Stimulated activated CD8-positive, alpha-beta memory T cell treated with anti-CD3 and anti-CD28 coated beads, Interleukin-15, amount 100 ng/mL, for 24 hours (primary cell): ENCODE measurements at places on chromosomes 5 and 9.

- DNase-seq: no peak
Measured at GRCh38 chr5:93479982-93480509, 101.0 kb downstream of the NR2F1-AS1 start.

- no peak for DNase-seq
Measured at GRCh38 chr5:139744471-139745131, 51.0 kb upstream of the PSD2 start.

DNA sequence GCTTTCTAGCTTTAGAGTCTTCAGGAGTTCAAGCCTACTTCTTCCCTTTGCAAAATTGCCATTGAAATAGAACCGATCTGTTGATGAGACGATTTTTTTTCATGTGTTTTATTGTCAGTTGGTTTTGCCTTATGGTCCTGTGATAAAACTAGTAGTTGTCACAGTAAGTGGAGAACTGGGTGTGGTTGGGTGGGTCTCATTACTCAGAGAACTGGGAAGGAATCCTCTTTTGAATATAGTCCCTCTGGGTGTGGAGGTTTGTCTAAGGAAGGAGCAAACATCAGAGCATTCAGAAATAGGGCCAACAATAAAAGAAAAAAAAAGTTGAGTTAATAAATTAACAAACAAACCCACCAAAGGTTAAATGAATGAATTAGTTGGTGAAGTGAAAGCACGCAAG, 69.0 kb downstream of the ALDH1A1 start:
- no peak for DNase-seq

GRCh38 chr9:30711591-30711990, 1672.9 kb upstream of the ACO1 start:
- no peak for DNase-seq

DNA sequence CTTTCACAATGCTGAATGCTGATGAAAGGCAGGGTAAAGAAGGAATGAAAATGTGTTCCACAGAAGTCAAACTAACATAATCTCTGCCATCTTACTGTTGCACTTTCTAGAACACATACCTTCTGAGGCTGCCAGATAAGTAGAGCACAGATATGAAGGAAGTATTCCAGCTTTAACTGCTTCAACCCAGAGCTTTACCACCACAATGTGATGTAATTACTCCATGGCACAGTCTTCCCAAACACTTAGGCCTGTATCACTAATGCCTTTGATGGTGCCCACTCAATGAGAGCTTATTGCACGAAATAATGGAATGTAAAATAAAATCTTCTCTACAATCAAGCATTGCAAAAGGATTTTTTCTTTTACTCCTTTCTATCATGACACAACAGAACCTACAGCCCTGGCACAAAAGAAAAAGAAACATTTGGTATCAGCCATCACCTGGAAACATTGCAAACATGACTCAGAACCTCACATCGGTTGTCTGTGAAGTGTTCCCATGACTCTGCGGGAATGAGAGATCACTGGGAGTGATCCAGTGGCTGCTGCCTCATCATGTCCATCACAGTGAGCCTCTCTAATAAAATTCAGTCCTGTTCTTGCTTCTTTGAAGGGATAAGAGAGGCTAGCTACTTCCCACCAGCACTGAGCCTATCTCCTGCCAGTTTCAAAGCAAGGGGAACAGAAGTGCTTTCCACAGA, 385.8 kb downstream of the EFNA5 start:
- no peak for DNase-seq

DNA sequence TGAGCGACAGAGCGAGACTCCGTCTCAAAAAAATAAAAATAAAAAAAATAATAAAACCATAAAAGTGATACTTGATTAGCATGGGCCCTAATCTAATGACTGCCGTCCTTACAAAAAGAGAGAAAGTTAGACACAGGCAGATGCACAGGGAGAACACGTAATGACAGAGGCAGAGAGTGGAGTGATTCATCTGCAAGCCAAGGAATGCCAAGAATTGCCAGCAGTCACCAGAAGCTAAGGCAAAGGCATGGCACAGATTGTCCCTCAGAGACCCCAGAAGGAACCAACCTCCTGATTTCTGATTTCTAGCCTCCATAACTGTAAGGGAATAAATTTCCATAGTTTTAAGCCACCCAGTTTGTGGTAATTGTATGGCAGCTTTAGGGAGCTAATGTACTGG, 79.6 kb upstream of the FREM1 start:
- DNase-seq: no peak

- no peak for DNase-seq
Measured at GRCh38 chr9:88322906-88323566, 65.2 kb upstream of the SPIN1 start.

GRCh38 chr9:81877047-81877446, 51.2 kb upstream of the SPATA31D4 start:
- DNase-seq: no peak

GRCh38 chr9:122188369-122188768, 28.7 kb downstream of the MORN5 start:
- DNase-seq: no peak

DNA sequence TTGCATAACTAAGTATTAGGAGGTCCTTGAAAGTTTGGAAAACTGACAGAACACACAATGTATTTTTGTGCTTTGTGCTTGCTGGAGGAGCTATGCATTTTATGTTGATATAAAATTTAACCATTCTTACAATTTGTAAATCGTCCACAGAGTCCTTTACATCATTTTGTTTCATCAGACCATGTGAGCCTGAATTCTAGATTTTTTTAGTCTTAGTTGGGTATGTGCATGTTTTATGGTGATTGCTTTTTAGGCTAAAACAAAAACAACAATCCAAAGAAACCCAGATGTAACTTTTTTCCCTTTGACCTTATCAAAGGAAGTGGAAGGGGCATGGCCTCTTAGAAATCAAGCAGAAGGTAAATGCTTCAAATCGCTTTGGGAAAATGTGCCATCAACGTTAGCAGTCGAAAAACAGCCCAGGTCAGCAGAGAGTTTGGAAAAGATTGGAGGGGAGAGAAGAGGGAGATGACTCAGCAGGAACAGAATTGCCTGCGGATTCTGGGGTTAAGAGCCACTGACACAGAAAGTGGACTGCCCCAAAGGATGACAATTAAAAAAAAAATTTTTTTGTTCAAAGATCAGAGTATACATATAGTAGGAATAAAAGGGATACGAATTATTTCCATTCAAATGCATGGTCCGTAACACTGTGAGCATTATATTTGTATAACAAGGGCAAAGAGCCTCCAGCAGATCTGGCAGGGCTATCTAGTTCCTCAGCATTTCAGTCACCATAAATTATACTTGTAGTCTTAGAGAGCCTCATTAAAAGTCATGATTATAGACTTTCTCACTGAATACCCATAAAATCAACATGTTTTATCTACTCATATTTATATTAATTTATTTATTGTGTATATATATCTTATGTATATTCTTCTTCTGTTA, 253.5 kb upstream of the HAPLN1 start:
- DNase-seq: no peak

GRCh38 chr5:36028816-36029465, 37.7 kb downstream of the UGT3A2 start:
- no peak for DNase-seq

DNA sequence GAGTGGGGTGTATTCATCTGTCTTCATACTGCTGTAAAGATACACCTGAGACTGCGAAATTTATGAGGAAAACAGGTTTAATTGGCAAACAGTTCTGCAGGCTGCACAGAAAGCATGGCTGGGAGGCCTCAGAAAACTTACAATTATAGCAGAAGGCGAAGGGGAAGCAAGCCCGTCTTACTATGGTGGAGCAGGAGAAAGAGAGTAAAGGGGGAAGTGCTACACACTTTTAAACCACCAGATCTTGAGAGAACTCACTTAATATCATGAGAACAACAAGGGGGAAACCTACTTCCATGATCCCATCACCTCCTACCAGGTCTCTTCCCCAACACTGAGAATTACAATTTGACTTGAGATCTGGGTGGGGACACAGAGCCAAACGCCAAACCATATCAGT, 12.5 kb upstream of the NREP start:
- DNase-seq: no peak

DNA sequence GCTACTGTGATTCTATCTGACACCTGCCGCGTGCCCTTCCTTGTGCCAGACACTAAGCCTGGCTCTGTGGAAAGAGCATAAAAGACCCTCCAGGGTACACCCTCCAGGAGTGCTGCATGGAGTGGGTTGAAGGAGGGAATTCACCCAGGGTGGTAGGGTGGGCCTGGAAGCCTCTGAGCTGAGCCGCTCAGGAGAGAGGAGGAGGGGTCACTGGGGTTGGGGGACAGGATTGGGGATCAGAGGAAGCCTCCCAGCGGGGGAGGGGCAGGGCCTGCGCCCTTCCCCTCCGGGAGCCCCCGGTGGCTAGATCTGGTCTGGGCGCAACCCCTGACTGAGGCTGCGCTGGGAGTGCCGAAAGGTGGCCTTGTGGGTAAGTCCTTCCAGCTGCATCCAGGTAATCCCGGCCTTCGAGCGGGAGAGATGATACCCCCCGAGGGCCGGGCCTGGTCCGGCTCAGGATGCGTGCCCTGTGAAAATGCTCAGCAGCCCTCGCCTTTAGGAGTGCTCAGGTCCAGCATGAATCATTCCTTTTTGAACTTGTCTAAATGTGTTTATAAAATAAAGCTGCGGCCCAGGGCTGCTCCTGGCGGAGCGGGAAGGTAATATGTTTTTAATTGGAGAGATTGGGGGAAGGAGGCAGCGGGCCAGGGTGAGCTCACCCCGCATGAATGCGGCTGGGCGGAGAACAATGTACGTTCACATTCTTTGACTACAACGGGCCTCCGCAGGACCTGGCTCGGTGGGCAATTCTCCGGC, 118.1 kb upstream of the SMIM23 start:
- DNase-seq: no peak

- no peak for DNase-seq
Measured at GRCh38 chr5:154039458-154039829, 677 bp downstream of the MFAP3 start.

DNA sequence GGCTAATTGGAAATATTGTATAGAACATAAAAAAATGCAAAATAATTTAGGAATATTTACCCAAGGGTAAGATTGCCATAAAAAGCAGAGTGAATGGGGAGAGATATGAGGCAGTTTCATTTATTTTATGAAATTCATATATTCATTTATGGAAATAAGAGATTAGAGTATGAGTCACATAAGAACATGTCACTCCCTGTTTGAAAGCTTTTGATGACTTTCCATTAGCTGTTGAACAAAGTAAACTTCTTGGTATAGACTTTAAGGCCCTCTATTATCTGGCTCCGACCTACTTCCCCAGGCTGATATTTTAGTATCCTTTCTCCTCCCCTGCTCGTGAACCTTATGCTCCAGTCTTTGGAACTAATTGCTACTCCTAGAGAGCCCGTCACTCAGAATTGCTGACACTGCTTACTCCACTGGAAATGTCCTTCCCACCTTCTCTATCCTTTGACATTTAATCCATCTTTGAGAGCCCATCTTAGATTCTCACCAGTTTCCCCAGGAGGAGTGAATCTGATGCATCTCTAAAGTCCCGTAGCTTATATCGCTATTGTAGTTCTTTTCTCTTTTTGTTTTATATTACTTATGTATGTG, 8.9 kb upstream of the ACTBL2 start:
- no peak for DNase-seq

GRCh38 chr5:94910721-94911120, 292.3 kb downstream of the SLF1 start:
- no peak for DNase-seq

DNA sequence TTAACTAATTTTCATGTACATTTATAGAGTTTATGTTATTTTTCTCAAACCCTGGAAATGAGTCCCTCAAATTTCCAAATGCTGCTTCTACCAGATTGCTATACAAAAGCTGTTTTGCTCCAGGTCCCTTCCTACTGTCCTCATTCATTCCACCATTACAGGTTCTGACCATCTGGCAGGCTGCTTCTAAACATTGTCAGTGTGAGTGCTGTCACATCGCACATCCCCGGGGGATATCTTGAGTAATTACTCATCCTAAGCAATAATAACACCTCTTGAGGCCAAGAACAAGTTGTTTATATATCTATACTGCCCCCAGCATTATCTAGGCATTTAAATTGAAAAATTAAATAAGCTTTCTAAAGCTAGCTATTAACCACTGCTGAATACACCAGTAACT, 1675.3 kb upstream of the CDH6 start:
- no peak for DNase-seq

- no peak for DNase-seq
Measured at GRCh38 chr5:145588113-145588512, 247.0 kb downstream of the PRELID2 start.

GRCh38 chr9:98140503-98140902, 21.5 kb upstream of the TRIM14 start:
- DNase-seq: no peak

GRCh38 chr9:126373241-126373640, 46.6 kb downstream of the MVB12B start:
- no peak for DNase-seq

DNA sequence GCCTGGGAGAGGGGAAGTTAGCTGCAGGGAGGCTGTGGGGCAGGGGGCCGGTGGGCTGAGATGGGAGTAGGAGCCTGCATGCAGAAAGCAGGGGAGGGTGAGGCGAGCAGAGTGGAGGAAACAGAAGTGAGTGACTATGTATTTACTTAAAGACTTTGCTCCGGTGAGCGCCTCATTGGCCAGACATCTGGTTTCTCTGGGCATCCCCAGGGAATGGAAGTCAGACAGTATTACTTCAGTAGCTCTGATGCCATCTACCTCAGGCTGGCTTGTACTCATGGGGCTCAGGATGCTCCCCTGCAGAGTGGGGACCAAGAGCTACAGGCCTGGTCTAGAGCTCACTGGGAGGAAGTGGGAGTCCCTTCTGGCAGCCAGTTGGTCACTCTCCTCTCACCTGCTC, 78.2 kb upstream of the ARAP3 start:
- DNase-seq: no peak

DNA sequence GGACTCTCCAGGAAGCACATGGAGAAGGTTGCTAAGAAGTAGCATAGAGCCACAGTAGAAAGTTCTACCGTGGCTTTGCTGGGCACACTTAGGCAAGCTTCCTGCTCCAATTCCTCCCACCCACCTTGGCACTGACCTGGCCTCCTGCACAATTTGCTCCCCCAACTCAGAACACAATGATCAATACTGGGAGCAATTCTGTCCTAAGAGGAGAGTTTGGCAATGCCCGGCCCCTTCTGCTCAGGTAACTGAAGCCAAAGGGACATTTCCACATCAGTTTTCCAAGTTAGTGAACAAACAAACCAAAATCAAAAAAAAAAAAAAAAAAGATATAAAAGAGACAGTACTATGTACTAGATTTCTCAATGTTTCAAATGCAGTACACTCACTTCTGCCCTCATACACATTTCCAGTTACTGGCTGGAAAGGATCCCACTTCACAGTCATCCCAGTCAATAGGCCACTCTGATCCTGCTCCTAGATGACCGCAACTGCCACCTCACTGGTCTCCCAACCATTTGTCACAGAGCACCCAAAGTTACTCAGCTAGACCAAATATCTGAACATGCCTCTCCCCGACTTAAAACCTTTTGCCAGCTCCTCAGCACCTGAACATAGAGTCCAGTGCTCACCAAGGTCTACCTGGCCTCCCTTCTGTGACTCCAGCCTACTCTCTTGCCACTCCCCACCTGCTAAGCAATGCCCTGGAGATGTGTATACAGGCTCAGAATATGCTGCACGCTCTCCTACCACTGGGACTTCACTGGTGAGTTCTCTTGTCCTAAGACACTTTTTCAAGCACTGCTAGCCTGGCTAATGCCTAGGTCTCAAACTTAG, 21.3 kb downstream of the ABCA1 start:
- no peak for DNase-seq

- peak; percentile 64 for DNase-seq
Measured at GRCh38 chr9:135701959-135702721, at the start of gene KCNT1. Gene KCNT1, plus strand, starts transcription at chr9:135702185. Its CDS starts 74 bp downstream, at chr9:135702259.
